ENCODE measurements at places on chromosomes 16 and 17. TPM values are rescaled to one million over a fixed set of nuclear protein-coding genes. Genes with fewer than 3 reads are reported as not detected.

XYLT2 gene
- total RNA-seq: 9.2 TPM

GRCh38 chr16:86319585-86320236, 190.6 kb upstream of the FOXF1 start:
- no peak for ATAC-seq

DNA sequence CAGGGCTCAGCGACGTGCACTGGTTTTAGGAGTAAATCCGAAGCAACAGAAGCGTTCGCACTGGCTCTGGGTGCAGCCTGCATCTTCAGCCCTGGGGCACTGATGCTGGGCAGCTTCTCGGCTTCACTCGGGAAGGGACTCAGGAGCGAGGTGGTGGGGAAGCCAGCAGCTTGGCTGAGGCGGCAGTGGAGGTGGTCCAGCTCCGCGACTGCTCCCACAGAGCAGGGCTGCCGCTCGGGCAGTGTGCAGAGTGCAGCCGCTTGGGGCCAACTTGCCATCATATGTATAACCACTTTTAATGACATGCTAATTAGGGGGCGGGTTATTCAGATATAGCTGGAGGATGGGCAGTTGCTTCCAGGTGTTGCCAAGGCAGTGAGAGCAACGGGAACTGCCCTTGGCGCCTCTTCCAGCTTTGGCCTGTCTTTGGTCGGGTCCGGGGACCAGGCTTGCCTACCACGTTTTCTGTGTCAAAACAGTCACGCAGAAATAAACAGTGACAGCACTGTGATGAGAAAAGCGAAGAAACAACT, 26.7 kb downstream of the METRNL start:
- ATAC-seq: peak; percentile 45

FBXO39 gene
- total RNA-seq: not detected

USP43 gene
- 0.98 TPM for total RNA-seq

GRCh38 chr17:80475910-80476876, at the start of gene NPTX1:
TSS of gene NPTX1 (minus strand) at chr17:80476607. CDS start at chr17:80476446, 161 bp downstream.
- ATAC-seq: peak; percentile 49

GRCh38 chr17:3007651-3008121, 55.7 kb downstream of the OR1D5 start:
- no peak for ATAC-seq

DNA sequence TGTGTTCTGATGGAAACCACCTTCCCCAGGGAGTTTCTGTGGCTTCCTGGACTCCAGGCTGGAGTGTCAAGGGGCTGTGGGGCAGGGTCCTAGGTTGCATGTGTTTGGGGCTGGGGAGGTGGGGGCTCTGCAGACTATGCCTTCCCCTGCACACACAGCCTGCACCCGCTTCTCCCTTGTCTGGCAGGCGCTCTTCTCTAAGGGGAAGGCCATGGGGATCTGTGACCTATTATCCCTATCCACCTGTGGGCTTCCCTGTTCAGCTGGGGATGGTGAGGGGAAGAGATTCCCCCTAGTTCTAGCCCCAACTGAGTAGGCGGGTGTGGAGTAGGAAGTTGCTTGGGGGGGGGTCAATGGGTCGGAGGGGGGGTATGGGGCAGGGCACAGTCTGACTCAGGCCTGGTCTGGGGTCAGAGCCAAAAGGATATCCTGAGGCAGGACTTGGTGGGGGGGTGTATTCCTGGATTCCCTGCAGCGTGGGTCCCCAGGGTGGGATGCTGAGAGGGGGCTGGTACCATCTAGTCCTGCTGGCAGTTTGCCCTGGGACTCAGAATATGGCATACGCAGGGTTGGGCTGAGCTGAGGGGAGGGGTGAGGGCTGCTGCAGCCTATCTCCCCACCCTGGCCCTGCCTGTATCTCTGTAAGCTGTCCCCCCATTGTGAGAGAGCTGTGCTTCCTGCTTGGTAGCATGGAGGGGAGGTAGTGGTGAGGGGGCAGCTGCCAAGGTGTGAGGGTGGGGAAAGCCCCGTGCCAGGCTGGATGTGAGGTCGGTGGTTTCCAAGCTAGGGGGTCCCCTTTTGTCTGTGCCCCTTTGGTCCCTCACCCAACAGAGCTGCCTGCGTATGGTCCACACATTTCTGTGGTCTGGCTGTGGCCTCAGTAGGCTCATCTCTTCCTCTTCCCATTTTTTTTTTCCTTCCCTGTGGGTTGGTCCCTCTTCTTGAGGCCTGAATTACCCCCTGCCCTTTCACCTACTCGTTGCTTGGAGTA, 14.7 kb downstream of the RARA start:
- ATAC-seq: no peak

DNA sequence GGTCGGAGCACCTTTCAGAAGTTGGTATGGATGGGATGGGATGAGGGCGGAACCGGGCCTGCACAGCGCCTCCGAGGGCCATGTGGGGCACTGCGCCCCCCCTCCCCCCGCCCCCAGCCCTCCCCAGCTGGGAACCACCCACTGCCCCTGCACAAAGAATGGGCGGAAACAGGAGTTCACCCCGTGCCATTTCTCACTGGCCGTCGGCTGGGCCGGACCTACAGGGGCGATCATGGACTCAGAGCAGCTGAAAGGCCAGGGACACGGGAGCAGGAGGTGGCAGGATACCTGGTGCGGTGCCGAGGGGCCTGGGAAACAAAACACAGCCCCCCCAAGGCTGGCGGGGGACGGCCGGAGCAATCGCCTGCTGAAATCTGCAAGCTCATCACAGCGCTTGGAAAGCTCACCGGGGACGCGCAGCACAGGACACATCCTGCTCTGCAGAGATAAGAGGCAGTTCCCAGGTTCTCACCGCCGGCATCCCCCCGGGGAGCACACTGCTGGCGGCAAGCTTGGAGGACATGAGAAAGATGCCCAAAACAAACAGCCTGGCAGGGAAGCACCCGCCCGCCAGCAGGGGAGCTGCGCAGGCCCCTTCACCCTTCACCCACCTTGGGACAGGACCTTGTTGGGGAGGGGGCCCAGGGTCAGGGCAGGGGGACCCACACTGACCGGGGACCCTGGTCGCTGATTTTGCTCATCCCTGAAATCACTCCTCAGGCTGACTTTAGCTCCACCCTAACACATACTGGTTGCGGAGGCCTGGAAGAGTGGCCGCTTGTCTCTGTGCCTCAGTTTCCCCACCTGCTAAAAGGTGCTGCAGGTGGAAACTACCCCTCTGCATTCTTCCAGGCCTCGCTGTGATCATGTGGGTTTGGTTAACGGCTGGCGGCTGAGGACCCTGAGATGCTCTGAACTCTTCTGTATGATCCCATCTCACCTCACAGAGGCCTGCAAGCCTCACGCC, 263.9 kb downstream of the C16orf95 start:
- no peak for ATAC-seq

TP53TG3D gene
- 0.17 TPM for total RNA-seq

GRCh38 chr16:21614896-21615295, 15.5 kb downstream of the METTL9 start:
- ATAC-seq: no peak

EMP2 gene
- total RNA-seq: 9.3 TPM

- ATAC-seq: no peak
These were observed 10.0 kb downstream of the SLC22A31 start for GRCh38 chr16:89190150-89190958.

CSH1 gene
- not detected for total RNA-seq

MBTPS1 gene
- total RNA-seq: 116 TPM

GRCh38 chr16:228852-229730, at the start of gene LUC7L:
TSS of gene LUC7L (minus strand) at chr16:229449. CDS start at chr16:229339, 110 bp downstream.
- peak; percentile 87 for ATAC-seq

DNA sequence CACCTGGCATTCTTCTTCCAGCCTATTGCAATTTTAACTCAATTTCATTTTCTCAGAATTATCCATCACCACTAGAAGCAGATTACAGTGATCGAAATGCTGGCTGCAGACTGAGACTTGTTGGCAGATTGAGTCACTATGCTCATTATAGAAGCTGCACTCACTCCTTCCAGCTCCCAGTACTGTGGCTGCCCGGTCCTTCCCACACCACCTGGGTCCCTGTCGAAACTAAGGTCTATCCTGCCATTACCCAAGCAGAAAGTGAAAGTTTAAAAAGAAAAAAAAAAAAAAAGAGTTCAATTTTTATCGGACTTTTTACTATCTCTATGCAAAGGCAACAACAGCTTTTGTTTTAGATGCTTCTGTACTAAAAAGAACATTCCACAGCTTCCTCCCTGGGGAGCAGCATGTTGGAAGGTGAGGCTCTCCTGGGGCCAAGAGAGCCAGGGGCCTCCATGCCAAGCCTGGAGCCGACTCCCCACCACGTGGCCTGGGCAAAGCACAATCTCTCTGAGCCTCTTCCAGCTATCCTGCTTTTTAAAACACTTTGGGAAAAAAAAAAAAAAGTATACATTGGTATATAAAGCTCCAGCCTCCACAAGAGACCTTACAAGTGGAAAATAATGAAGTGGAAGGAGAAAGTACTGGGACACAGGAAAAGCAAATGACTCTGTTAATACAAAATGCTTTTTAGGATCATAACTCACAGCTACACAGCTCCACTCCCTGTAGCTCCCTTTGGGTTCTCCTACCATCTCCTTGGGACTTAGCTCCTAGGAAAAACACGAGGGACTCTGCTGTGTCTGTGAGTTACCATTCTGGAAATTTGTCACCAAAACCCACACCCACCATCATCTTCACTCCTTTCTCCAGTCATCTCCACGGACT, 77.8 kb downstream of the USP31 start:
- ATAC-seq: peak; percentile 80

RHBDL3 gene
- 20.7 TPM for total RNA-seq

DNA sequence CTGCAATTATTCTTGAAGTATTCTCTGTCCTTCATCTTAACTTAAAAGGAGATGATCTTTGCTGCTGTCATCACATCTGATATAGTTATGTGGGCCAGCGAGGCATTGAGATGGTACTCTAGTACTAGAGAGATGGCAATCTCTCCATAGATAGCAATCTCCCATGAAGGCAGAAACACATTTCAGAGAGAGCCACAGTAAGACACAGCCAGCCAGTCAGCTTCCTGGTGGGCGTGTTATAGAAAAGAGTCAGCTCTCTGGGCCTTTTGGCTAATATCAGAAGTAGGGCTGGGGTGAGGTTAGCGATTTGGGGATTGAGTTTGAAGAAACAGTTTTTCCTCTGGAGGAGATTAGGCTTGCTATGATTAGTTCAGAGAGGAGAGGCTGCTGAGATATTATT, 22.6 kb upstream of the EFCAB13 start:
- ATAC-seq: no peak

DNA sequence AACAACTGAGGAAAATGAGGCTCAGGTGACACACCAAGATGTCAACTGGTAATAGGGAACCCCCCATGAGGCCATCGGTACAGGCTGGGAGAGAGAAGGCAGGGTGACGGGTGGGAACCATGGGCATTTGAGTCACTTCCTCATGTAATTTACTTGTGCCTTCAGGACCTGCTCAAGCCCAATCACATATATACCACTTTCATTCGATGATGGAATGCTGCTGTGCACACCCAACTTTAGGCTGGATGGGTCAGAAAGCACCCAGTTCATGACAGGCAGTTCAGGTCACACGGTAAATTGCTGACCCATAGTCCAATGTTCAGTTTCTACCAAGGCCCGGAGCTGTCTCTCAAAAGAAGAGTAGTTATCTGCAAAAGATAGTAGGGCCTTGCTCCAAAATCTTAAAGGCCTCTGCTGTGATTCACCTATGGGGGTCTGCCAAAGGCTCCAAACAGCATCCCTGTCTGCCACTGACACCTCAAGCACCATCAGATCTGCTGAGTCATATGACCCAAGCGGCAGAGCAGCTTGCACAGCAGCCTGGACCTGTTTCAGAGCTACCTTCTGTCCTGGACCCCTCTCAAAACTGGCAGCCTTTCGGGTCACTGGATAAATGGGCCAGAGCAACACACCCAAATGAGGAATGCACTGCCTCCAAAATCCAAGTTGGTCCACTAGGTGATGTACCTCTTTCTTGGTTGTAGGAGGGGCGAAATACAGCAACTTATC, 24.7 kb downstream of the ZZEF1 start:
- no peak for ATAC-seq

DNA sequence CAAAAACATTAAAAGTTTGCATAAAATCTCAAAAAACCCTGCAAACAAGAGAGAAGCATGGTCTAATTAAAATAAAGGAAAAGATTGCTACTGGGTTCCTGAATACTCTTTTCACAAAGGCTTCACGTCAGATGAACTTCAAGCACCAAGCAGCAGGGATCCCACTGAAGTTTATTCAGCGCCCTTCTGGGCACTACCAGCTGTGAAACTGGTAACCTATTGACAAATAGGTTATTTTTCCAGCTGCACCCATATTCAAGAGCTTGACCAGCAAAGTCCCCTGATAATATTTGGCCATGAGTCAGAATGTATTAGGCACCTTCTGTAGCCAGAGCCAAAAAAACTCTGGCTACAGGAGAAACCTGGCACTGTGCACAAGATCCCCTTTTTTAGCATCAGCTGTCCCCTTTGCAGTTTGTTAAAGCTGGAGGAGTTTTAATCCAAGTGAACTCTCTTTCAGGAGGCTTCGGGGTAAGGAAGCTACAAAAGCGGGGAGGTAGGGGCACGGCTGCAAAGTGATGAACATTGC, 60.3 kb downstream of the GRIN2A start:
- ATAC-seq: no peak

NXN gene
- 6.2 TPM for total RNA-seq

- ATAC-seq: peak; percentile 73
These were observed 1.1 kb downstream of the ATP1B2 start for GRCh38 chr17:7651665-7652387.

- no peak for ATAC-seq
These were observed 7.7 kb upstream of the CEP295NL start for GRCh38 chr17:78910497-78911284.
